ENCODE measurements at places on chromosomes 2 and 18.

GRCh38 chr2:109170645-109171044 is 41.6 kb downstream of the SH3RF3 start:
- DNase-seq = no peak

DNA sequence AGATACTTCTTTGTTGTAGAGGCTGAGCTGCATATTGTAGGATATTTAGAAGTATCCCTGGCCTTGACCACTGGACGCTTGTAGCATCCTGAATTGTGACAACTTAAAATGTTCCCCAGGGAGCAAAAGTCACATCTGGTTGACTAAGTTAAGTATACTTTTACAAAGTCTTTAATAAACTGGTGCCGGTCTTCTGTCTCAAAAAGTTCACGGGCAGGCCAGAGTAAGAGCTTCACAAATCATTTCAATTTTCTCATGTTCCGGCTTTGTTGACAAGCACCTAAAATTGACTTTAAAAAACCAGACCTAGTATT is 18.4 kb downstream of the ATP8B1 start:
- no peak for DNase-seq

GRCh38 chr2:137968477-137969417 is 4.5 kb downstream of the HNMT start:
- no peak for DNase-seq

- no peak for DNase-seq
These were observed 461.6 kb upstream of the CNTNAP5 start for GRCh38 chr2:123563515-123563914.

DNA sequence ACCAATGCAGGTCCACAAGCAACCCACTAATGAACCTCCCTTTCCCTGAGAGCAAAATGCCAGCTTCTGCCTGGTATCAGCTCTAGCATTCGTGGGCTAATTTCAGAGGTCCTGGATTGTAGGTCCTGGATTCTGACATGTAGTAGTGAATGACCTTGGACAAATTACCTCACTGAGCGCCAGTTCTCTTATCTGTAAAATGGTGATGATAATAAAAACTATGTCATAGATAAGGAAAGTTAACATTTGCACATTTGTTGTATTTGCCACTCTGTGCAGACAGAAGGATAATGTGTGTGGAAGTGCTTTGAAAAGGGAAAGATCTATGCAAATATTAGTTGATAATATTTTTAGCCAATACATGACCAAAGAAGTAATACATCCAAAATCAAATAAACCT is 4.1 kb upstream of the TET3 start:
- DNase-seq = no peak

- no peak for DNase-seq
These were observed at the start of gene PROKR1 for GRCh38 chr2:68643011-68643873. PROKR1 (plus strand) TSS chr2:68643579; CDS start chr2:68645822, 2,243 bp downstream.

GRCh38 chr18:47254341-47254939 is 3.0 kb upstream of the SKOR2 start:
- DNase-seq = no peak

- DNase-seq = no peak
These were observed 41.4 kb upstream of the GPR75 start for GRCh38 chr2:53901192-53901591.

DNA sequence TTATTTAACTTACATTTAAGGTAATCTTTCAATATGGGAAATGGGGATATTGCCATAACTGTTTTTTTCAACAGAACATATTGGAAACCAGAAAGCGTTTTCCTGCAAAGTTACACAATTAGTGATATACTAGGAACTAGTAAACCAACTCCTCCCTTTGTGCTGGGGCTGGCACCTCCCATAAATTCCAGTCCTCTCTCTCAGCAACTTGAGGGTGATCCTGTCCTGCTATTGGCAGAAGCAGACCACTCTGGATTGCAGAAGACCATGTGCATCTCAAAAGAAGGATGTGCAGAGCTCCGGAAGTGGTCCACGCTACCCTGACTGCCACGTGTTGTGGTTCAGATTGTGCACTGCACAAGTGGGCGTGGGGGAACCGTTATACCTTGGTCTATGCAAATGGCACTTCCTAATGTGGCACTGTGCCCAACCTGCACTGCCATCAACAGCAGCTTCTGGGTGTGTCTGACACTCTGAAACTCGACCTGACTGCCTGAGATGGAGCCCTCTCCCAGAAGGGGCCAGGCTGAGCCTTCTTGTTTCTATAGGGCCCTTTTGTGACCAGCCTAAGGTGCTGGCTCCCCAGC is 219.2 kb downstream of the ZNF516 start:
- DNase-seq = no peak

GRCh38 chr2:206442833-206443734 is at the start of gene ADAM23:
ADAM23 (plus strand) TSS chr2:206443532; CDS start chr2:206443867, 335 bp downstream.
- no peak for DNase-seq

DNA sequence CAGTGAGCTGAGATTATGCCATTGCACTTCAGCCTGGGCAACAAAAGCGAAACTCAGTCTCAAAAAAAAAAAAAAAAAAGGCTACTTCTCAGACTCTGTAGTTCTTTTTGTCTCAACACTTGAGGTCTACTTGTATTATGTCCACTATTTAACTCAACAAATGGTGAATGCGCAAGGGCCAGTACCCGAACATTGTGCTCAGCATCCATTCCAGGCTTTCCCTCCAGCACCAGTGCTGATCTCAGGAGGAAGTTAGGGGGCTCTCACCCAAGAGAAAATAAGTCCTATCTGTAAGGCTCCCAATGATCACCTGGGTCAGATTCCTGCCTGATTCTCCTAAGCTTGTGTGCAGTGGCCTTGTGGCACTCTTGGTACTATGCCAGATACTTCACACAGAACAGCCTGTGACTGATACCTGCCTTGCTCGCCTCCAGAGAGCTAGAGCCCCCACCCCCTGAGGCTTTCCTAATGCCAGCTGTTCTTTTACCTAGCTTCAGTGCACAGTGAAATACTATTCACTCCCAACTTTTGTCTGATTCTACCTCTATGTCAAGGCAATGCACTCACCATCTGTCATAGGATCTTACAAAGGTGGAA is 74.9 kb downstream of the INO80D start:
- DNase-seq = no peak

- DNase-seq = no peak
These were observed 6.3 kb downstream of the TMEM127 start for GRCh38 chr2:96259497-96259921.

DNA sequence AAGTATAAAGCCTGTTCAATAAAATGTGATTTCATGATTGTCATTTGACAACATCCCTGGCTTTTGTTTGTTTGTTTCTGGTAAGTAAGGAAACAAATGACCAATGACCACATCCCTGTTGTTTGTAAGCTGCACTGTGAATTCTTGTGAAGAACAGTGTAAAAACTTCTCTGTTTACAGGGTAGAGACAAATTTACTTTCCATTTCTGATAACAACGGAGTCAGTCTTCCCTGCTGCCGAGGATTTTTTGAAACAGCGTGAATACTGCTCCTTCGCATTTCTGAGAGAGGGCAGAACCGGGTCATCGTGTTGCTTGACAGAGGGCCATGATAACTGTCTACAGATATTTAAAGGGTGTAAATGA is 38.4 kb upstream of the CTAGE1 start:
- DNase-seq = no peak

- DNase-seq = no peak
These were observed 121.8 kb downstream of the DSC3 start for GRCh38 chr18:30920757-30921156.

- DNase-seq = no peak
These were observed 32.7 kb upstream of the SERTAD2 start for GRCh38 chr2:64686283-64686956.

DNA sequence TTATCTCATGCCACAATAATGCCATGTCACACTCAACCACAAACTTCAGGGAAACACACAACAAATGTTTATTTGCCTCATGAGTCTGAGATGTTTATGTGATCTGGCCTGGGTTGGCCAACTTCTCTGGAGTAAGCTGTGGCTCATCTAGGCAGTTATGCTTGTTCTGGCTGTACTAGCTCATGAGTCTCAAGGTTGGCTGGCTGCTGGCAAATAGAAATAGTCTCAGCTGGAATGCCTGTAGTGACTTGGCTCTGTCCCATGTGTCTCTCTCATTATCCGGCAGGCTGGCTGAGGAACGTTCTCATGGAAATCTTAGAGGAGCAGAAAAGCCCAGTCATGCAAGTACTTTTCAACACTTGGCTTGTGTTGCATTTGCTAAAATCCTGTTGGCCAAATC is 234.9 kb upstream of the CDH2 start:
- no peak for DNase-seq

- no peak for DNase-seq
These were observed 14.4 kb upstream of the VRK2 start for GRCh38 chr2:58032016-58032763.

- DNase-seq = no peak
These were observed 47.1 kb downstream of the HS6ST1 start for GRCh38 chr2:128271597-128271910.

- no peak for DNase-seq
These were observed 2.9 kb downstream of the MXD1 start for GRCh38 chr2:69917852-69918251.

DNA sequence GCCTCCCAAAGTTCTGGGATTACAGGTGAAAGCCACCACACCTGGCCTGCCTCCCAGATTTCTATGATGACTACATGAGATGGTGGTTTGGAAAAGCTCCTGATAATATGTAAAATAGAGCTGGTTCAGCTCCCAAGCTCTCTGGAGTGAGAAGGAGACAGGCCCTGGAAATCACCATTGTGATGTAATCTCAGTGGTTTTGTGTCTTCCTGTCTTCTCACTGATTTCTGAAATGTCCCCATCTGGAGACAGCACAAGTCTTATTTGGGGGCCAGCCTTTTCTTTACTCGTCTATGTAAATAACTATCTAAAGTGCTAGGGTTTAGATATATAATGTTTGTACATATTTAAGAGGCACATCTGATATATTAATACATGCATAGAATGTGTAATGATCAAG is 64.0 kb downstream of the CCNT2 start:
- no peak for DNase-seq

GRCh38 chr18:63907664-63908063 is at the start of gene SERPINB10:
SERPINB10 (plus strand) TSS chr18:63907958; CDS start chr18:63915511, 7,553 bp downstream.
- DNase-seq = no peak

DNA sequence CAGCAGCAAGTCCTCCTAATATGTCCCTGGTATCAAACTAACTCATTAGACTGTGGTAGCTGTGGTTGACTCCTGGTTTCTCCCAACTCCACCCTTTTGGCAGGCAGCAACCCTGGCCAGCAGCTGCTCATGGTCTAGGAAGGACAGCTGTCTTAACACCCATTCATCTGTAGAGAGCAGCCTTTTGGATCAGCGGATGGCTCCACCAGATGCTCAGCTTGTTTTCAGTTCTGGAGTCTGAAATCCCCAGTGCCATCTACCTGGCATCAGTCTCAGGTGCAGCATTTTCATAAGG is 100.5 kb downstream of the SPOPL start:
- no peak for DNase-seq

- DNase-seq = no peak
These were observed 12.5 kb downstream of the ABCG8 start for GRCh38 chr2:43851011-43851980.

DNA sequence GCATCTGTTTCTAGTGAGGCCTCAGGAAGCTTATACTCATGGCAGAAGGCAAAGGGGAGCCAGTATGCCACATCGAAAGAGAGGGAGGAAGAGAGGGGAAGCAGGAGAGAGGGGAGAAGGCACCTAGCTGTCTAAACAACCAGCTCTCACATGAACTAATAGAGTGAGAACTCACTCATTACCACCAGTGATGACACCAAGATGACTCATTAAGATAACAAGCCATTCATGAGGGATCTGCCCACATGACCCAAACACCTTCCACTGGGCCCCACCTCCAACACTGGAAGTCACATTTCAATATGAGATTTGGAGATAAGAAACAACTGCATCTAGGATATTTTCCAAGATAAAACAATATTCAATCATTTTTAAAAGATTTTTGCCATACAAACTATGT is 753.9 kb upstream of the ZEB2 start:
- DNase-seq = no peak

DNA sequence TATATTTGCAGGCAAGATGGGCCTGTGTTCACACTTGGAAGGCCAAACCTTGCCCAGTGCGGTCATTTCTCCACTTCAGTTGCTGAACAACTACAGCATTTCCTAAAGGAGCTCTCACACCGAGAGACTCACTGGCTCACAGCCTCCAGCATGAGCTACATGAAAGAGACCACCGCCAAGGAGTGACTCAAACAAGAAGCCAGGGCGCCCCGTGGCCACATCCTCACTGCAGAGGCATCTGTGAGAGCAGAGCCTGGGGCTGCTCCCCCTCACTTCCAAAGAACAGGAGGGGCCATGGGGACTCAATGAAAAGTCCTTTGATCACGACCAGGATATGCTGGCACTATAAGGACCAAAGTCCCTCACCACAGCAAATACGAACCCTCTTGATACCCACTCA is 50.0 kb downstream of the TMEM163 start:
- peak; percentile 63 for DNase-seq

GRCh38 chr2:238644095-238645081 is 203.5 kb upstream of the TWIST2 start:
- DNase-seq = no peak

GRCh38 chr2:233449081-233449901 is 95.0 kb downstream of the DGKD start:
- DNase-seq = no peak

- DNase-seq = no peak
These were observed 87.9 kb upstream of the LRRTM1 start for GRCh38 chr2:80392441-80392840.

- no peak for DNase-seq
These were observed 29.5 kb downstream of the RAB31 start for GRCh38 chr18:9737472-9738121.

DNA sequence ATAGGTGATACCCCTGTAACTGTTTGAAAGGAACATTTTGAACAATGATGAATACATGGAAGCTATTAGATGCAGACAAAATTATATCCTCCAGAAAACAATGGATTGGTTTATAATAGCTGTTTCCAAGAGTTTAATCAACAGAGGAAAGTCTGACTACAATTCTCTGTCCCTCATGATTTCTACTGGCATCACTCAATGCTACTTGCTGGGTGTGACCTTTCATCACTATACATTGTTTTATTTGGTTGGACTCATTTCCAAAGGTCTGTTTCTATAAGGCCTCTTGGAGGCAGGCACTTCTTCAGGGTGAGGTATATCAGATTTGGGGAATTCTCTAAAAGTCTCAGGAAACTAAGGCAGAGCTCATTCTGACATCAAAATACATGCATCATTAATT is 636.1 kb upstream of the SLC8A1 start:
- DNase-seq = no peak

DNA sequence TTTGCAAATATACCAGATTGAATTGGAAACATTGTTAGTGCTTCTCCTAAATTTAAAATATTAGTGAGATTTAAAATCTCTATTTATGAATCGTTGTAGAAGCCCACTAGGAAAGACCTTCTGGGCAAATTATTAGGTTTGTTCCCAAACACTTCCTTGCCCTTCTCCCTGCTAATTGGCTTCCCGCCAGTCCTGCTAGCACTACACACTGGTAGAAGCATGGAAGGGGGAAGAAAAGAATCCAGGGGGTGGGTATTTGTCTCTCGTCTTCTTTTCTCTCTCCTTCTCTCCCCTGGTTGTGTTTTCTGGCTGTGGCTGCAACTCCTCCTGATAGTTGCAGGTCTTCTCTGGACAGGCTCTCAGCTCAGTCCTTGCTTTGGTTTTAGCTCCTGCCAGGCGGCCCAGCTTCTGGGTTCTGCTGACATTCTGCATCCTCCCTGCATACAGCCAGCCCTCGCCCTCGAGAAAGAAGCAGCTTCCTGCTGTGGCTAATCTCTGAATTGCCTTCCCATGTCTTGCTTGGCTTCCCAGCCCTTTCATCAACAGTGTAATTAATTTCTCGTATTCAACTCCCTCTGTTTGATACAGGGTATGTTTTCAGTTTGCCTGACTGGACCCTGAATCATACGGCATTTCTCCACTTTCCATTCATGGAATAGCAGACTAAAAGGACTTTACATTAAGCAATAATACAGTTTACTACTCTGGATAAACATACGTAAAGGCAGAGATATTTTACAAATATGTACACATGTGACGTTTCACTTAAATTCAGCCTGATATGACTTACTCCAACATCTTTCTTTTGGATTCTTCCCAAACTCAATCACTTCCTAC is 6.9 kb upstream of the PARD3B start:
- no peak for DNase-seq

All from stimulated activated CD8-positive, alpha-beta memory T cell treated with anti-CD3 and anti-CD28 coated beads, Interleukin-4, amount 100 ng/mL, for 1 hour (primary cell).